ENCODE measurements at places on chromosomes 2 and 18. TPM values are rescaled to one million over a fixed set of nuclear protein-coding genes. Genes with fewer than 3 reads are reported as not detected.

- DNase-seq = no peak
Observed at GRCh38 chr2:22878121-22878520, 506.9 kb upstream of the KLHL29 start.

- no peak for DNase-seq
Observed at GRCh38 chr2:6943523-6943922, 26.3 kb downstream of the RNF144A start.

GRCh38 chr2:197158591-197159550, 151.7 kb downstream of the ANKRD44 start:
- no peak for DNase-seq

- DNase-seq = no peak
Observed at GRCh38 chr18:22275706-22276333, 106.4 kb downstream of the GATA6 start.

DNA sequence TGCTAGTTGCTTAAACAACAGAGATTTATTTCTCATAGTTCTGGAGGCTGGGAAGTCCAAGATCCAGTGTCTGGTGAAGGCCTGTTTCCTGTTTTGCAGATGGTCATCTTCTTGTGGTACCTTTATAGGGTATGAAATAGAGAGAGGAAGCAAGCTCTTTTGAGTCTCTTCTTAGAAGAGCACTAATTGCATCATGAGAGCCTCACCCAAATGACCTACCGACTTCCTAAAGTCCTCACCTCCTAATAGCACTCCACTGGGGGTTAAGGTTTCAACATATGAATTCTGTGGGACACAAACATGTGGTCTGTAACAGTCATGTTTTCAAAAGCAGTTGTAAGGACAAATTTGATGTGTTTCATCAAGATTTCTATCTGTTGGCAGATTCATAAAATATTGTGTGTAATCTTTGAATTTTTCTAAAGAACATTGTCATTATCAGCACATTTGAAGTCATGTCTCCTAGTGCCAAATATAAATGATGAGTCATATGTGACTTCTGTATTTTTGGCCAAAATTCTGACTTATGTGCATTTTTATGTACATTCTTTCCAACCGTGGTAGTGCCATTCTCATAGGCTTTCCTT, 45.3 kb downstream of the CD28 start:
- DNase-seq = no peak

- peak; percentile 66 for DNase-seq
Observed at GRCh38 chr2:37648331-37649011, 23.0 kb downstream of the CDC42EP3 start.

The MARCHF4 gene
- not detected for total RNA-seq

The DUSP11 gene
- total RNA-seq = 23.1 TPM

The AOX1 gene
- total RNA-seq = 35.1 TPM

The MFSD2B gene
- 0.67 TPM for total RNA-seq

The CCDC85A gene
- total RNA-seq = 3.9 TPM

Measured in sciatic nerve (tissue), 2 donors.